ENCODE measurements at places on chromosomes 3 and 15.

DNA sequence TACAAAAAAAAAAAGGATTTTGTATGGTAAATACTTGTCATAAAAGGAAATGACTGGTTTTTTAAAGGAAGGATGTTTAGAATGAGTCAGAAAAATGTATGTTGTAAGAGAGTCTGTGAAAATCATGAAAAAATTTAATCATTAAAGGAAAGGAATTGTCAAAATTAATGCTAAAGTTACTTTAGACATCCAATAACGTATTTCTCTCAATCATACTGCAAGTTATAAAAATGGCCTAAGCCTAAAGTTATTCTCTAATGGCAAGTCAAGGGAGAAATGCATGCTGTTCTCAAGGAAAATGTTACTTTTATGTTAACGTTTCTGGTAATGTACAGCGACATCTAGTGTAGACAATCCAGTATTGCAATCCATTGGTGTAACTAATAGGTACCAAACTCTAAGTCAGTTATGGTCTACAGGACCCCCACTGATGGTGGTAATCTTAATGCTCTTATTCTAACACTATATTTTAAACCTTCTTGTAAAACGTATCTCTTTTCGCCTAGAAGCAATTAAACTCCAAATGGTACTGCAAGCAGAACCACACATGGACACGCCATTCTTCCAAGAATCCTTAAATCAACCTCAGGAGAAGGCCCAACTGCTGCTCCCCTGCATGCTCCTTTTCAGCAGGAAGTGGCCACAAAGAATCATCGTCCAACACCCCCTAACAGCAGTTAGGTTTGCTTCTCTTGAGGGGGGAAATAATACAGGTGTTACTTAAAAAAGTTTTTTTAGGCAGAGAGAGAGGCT, 35.2 kb downstream of the NCEH1 start:
- DNase-seq, result peak; percentile 76

GRCh38 chr3:43861635-43862034, 170.9 kb downstream of the ABHD5 start:
- no peak for DNase-seq

DNA sequence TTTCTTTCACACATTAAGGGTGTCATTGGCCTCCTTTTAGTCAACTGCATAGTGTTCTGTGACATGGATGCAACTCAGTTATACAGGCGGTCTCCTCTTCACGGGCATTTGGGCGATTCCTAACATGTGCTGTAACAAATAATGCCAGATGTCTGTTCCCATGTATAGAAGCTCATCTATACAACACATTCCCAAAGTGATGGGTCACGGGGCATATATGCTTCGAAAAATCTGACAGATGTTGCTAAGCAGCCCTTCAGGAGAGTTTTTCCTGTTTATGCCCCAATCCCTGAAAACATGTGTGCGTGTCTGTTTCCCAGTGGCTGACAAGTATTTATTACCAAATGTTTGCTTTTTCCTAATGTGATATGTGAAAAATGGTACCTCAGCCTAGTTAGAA, 25.8 kb downstream of the LRRK1 start:
- DNase-seq, result no peak

DNA sequence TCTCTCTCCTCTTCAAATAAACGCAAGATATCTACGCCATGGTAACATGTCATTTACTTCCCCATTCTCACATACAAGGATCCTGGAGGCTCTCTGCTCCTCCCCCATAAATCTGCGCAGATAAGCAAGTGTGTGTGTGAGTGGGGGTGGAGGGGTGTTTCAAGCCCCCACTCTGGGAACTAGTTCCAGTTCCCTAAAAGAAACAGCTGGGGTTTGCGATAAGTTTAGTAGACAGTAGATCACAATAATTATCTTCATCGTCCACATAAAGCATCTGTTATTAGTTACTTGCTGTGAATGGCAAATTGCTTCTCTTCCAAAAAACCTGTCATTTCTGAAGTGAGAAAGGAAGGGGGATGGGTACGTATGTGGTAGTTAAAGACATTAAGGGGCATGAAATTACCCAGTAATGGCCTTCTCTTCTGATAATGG, 79.8 kb downstream of the RBPMS2 start:
- no peak for DNase-seq

DNA sequence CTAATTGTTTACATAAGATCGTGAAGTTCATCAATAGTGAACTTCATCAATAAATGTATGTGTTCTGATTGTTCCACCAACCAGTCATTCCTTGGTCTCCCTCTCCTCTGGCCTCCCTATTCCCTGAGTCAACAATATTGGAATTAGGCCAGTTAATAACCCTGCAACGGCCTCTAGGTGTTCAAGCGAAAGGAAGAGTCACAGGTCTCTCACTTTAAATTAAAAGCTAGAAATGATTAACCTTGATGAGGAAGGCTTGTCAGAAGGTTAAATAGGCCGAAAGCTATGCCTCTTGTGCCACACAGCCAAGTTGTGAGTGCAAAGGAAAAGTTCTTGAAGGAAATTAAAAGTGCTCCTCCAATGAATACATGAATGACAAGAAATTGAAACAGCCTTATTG, 89.4 kb upstream of the ACKR4 start:
- DNase-seq, result no peak

GRCh38 chr15:57752436-57752835, 45.9 kb downstream of the POLR2M start:
- DNase-seq, result no peak

- DNase-seq, result no peak
Measured at GRCh38 chr3:109313061-109313460, 3.3 kb downstream of the DPPA2 start.

DNA sequence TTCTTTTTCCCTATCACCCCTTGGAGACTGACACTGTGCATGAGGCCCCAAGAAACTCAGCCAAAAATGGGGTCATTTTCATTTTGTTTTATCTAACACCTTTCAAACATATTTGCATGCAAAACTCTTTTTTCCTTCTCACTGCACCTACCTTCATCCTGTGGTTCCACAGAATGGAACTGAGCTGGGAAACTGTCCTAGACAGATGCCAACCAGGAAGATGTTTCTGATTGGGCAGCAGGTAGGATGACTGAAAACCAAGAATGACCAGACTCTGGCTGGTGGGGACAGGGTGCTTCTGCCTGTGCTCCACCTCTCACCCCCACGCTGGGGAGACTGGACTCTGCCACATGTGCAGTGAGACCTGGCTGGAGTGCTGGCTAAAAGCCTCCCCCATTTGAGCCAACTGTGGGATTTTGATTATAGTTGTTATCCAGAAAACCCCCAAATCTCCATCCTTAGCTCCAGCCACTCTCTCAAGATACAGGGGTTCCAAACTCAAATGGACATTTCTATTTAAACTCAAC, 5.2 kb downstream of the PPIB start:
- no peak for DNase-seq

GRCh38 chr3:110697961-110698360, 373.7 kb upstream of the NECTIN3 start:
- DNase-seq, result peak; percentile 52

GRCh38 chr3:171000281-171000680, 26.2 kb downstream of the SLC2A2 start:
- DNase-seq, result peak; percentile 19

DNA sequence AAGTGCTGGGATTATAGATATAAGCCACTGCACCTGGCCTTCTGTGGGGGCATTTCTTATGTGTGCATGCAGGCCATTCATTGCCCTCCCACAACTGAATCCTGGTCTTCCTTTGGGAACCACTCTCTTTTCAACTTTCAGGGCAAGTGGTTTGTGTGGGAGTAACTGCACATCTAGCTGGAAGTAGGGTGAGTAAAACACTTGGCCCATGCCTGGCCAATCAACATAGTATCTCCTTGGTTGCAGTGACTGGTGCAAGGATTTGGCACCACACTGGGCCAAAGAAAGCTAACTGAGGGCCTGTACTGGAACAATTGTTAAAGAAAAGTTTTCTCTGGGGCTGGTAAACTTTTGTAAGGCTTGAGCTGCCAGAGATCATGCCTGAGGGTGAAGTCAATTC, 189.2 kb upstream of the FEZF2 start:
- DNase-seq, result no peak

- no peak for DNase-seq
Measured at GRCh38 chr15:70587896-70588567, 175.3 kb downstream of the UACA start.

GRCh38 chr3:39379778-39380155, 3.4 kb upstream of the SLC25A38 start:
- DNase-seq, result no peak

- DNase-seq, result no peak
Measured at GRCh38 chr3:142962520-142963233, 797 bp downstream of the PAQR9 start.
